ENCODE measurements at places on chromosomes 1 and 21.

DNA sequence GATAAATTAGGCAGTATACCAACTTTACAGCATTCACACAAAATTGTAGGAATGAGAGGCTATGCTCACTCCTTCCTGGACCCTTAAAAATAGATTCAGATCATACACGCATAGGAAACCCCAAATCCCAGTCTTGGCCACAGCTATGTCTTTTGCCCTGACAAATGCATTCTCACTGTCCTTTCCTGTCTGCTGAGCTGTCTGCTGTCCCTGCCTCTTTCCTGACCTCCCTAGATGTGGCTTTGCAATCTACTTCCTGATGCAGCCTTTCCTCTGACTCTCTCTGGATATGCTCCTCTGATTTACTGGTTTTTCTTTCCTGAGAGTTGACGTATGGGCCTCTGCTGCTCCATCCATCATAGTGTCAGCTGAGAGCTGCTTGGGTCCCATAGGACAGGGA lies 59.8 kb upstream of the SLC35F3 start:
- DNase-seq = no peak

DNA sequence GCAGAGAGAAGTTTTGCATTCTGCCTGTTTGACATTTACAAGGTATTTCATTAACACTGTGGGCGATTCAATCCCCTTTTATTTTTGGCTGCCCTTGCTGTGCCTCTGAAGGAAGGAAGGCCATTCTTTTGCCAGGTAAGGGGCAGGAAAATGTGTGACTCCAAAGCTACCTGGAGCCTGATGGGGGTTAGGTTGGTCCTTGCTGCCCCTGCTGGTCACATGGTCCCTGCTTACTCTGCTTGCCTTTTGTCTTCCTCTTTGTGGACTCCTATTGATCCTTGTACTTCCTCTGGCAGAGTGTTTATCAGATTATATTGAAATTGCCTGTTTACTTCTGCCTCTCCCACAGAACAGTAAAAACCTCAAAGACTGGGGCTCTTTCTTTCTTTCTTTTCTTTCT lies 65.7 kb downstream of the ST6GALNAC3 start:
- no peak for DNase-seq

DNA sequence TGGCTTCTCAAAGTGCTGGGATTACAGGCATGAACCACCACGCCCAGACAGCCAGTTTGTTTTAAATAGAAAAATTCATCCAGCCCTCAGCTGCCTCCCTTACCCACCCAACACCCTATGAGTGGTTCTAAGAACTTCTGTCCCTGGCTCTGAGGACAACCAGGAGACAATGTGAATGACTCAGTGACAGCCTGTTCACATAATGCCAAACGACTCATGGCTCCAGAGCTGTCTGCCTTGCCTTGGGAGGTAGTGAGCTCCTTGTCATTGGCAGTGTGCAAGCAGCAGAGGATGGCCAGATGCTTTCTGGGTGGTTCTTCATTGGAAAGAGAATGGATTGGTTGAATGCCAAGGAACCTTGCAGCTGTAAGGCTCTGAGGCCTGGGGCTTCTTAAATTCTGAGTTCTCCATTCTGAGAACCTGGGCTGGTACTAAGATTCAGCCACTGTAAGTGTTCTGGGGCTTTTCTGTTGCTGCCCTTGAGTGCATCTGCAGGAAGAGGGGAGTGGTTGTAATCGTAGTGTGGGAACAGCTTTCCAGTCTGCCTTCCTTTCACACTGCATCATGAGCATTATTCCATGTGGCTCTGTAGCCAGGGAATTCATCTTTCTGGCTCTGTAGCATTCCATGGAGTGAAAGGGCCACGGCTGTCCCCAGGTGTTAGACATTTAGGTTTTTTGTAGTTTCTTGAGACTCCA lies 5.8 kb downstream of the SERINC2 start:
- no peak for DNase-seq

- no peak for DNase-seq
Observed at GRCh38 chr1:214379236-214379970, 98.4 kb downstream of the SMYD2 start.

- no peak for DNase-seq
Observed at GRCh38 chr1:209628618-209629299, 23.5 kb downstream of the LAMB3 start.

Measured in amygdala (tissue), 56 donors.